Stimulated activated CD8-positive, alpha-beta memory T cell treated with anti-CD3 and anti-CD28 coated beads, Interleukin-15, amount 100 ng/mL, for 4 hours (primary cell): ENCODE measurements at places on chromosomes 11 and 22.
A peak's percentile ranks its signal among the peaks of the same experiment; 100 is the strongest.

GRCh38 chr11:27183672-27184457 is 143.2 kb downstream of the BBOX1 start:
- no peak for DNase-seq

DNA sequence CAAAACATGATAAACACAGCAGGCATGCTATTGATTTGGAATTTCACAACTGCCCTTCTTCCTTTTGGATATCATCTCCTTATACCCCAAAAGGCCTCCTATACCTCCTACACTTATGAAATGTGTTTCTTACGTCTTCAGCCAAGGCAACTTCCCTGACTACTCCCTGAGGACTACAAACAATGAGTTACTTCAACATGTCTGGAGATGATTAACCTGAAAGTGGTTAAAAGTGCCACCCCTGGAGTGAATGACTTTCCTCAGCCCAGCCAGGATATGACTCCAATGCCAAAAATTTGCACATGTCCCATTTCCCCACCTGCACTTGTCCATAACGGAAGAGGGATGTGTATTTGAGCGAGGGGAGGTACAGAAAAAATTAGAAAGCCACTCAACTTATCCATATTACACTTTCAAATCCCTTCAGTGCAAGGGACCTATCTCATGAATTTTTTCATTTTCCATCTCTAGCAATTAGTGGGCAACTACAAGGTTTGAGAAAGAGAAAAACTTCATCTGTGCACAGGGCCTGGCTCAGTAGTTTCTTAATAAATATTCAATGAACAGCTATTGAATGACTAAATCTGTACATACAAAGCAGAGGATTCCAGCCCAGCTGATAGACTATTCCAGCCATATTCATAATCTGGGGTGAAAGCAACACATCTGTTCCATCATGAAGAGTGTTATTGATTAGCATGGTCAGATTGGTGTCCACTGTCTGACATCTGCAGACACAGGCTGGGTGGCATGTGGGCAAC is 36.8 kb downstream of the KIRREL3 start:
- no peak for DNase-seq

DNA sequence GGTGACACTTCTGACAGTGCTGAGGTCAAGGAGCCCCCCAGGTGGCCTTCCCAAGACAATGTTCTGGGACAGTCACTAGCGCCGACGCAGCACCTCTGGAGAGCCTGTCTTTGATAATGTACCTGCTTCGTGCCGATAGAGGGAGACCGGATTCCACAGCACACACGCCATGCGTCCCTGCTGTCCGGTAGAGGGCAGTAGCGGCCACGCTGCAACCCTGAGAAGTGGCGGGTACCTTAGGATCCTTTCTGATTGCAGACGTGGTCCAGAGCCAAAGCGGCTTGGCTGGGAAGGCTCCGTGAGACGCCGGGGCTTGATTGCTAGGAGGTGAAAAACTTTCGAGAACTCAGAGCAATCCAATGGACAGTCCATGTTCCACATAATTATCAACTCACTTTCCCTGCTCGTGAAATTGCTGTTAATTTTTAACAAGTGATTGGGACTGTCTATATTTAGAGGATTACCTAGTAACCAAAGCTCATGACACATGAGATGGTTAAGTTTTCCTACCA is 11.4 kb upstream of the BARX2 start:
- DNase-seq = peak; percentile 40

GRCh38 chr11:1050581-1051355 is 14.2 kb upstream of the MUC6 start:
- peak; percentile 35 for DNase-seq

GRCh38 chr22:20384171-20384570 is 9.8 kb upstream of the ZNF74 start:
- DNase-seq = no peak

GRCh38 chr11:35107861-35108260 is 31.1 kb upstream of the CD44 start:
- no peak for DNase-seq

- no peak for DNase-seq
These were observed 583.2 kb downstream of the BUD13 start for GRCh38 chr11:116189408-116190170.

GRCh38 chr11:98137437-98137836 is 883.3 kb upstream of the CNTN5 start:
- no peak for DNase-seq

DNA sequence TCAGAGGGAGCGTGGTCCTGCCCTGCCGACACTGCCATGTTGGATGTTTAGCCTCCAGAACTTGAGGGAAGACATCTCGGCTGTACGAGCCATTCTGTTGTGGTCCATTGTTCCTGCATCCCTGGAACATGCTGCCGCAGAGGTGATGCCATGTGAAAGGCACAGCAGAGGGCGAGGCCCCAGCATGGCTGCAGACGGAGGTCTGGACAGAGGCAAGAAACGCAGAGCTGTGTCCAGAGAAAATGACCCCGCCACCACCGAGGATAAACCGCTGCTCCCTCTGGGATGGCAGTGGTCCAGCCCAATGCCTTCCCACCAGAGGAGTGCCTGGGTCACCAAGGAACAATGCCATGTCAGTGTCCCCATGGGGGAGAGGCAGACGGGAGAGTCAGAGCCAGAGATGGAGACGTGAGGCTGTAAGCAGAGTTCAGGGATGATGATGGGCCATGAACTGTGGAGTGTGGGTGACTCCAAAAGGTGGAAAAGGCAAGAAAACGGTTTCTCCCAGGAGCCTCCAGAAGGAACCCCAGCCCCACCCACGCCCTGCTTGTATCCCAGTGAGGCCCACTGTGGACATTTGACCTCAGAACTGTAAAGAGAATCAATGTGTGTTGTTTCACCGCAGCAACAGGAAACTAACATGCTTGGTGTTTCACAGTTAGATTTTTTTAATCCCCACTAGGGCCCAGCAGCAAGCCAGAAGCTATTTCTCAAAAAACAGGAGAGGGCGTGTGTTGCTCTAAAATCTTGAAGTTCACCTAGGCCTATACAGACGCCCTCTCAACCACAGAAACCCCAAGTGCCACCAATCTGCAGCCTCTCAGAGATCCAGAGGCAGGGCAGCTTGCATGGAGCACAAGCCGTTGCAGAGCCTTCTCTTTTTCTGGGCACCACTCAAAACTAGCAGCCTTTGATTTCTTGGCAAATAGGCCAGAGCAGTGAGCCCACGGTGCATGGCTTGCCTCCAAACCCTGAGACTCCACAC is 1422.9 kb downstream of the TBC1D22A start:
- DNase-seq = no peak

- DNase-seq = no peak
These were observed 49.2 kb downstream of the DBX1 start for GRCh38 chr11:20110908-20111669.

- DNase-seq = no peak
These were observed 642 bp upstream of the SIK2 start for GRCh38 chr11:111601636-111601978.

- DNase-seq = no peak
These were observed 214.7 kb downstream of the TENM4 start for GRCh38 chr11:79226126-79226525.

GRCh38 chr11:66892911-66893310 is 36.0 kb downstream of the LRFN4 start:
- no peak for DNase-seq

DNA sequence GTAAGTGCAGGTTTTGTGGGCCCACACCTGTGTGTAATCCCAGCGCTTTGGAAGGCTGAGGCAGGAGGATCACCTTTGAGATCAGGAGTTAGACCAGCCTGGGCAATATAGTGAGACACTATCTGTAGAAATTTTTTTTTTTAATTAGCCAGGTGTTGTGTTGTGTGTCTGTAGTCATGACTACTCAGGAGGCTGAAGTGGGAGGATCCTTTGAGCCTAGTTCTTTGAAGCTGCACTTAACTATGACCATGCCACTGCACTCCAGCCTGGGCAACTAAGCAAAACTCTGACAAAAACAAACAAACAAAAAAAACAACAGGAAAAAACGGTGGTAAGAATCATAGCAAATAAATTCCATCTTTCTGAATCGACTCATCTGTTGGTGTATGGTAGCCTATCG is 268.6 kb upstream of the PDGFD start:
- DNase-seq = no peak
